ENCODE measurements at places on chromosomes 6 and 20.

GRCh38 chr6:44221291-44221960 lies 2.0 kb upstream of the SLC29A1 start:
- peak; percentile 84 for DNase-seq

DNA sequence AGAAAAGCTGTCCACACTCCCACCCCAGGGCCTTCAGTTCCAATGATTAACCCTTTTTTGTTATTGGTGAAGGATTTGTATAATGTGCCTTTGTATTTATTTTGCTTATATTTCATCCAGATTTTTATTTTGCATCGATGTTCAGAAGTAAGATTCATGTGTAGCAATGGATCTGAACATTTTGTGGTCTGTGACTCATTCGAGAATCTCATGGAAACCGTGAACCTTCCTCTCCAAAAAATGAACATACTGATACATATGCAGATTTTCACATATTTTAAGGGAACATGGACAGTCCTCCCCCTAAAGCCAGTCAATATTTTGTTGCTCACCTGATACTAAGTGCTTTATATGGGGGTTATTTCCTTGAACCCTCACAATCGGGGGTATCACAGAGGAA lies 421.8 kb upstream of the SOX4 start:
- DNase-seq: peak; percentile 3

- no peak for DNase-seq
Measured at GRCh38 chr6:78598966-78599365, 268.4 kb upstream of the IRAK1BP1 start.

- peak; percentile 22 for DNase-seq
Measured at GRCh38 chr20:48866936-48867335, 39.1 kb upstream of the PREX1 start.

DNA sequence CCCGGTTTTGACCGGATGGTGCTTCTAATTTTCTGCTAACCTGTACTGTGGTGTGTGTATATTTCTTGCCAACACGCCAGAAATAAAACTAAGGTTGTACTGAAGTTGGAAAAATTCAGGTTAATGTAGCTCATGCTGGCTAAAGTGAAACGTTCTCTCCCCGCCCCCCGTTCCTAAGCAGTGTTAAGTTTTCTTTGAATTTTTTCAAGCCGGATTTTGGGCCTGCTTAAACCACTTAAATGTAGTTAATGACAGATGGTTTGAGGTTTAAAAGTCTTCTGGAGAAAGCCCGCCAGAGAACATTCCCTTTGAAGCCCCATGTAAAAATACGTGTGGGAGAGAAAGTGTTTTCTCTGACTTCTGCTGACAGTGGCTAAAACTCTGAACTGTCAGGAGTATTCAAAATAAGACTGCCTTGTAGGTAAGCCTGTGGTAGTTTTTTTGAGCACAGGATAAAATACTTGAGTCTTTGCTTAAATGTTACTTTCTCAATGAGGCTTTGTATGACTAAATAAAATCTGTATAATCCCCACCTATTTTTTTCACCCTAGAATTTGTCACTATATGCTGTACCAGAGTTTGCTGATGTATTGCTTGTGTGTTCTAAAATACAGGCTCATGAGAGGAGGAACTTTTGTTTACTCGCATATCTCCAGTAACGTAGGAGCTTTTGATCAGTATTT lies 101.3 kb downstream of the OR2B2 start:
- no peak for DNase-seq

GRCh38 chr6:35487658-35488516 lies 9.0 kb downstream of the TEAD3 start:
- DNase-seq: peak; percentile 77

- DNase-seq: peak; percentile 73
Measured at GRCh38 chr6:128327890-128328289, 192.5 kb downstream of the PTPRK start.

DNA sequence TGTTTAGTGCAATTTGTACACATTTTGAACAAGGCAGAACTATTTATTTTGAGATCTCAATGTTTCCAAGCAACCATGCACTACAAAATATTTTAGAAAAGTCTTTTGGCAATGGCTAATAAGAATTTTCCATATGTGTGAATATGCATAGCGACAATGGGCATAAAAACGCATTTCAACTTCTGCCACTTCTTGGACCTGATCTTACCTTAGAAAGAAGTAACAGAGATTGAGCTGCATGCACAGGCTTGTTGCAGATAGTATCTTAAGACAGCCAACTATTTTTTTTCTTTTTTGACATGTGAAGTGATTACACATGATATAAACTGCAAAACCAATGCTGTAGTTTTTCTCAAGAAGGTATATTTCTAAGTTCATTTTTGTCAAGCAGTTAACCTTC lies 210.4 kb upstream of the PHACTR1 start:
- no peak for DNase-seq

GRCh38 chr6:84492241-84493165 lies 265.1 kb upstream of the CEP162 start:
- no peak for DNase-seq

GRCh38 chr20:53699906-53700305 lies 106.3 kb upstream of the ZNF217 start:
- peak; percentile 75 for DNase-seq

GRCh38 chr6:119517428-119517827 lies 167.9 kb upstream of the MAN1A1 start:
- DNase-seq: no peak

- DNase-seq: no peak
Measured at GRCh38 chr6:5567890-5568289, 306.6 kb downstream of the FARS2 start.

DNA sequence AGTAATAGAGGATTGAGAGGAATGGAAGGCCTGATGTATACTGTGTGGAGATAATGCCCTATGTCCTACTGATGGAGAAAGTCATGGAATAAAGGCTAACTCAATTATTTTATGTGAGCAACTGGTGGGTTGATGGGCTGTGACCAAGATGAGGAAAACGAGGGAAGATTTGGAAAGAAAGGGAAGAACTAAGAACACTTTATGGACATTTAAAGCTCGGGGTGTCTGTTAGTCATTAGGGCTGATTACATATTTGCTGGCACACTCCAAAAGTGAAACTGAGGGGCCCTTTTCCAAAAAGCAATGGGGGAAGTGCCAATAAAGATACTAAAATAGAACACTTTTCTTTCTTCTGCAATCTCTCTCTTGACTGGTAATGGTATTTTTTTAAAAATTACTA lies 439.5 kb downstream of the PLCB1 start:
- DNase-seq: peak; percentile 38

GRCh38 chr6:18488004-18488403 lies 100.9 kb downstream of the RNF144B start:
- no peak for DNase-seq

DNA sequence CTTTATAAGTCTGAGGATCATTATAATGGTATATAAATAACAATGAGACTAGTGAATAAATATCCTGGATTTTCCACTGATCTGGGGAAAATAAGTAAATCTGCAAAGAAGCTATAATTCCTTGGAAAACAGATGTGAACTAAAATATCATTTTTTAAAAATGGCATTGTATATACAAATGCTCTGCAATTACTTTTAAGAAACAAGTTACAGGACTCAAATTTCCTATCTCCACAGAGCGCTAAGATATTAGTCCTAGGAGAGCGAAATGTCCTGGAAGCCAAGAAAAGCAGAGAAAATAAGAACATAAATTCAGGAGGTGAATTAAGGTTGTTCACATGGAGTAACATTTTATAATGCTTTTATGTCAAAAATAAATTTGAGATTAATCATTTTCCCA lies 61.3 kb downstream of the PRKN start:
- DNase-seq: no peak

- DNase-seq: no peak
Measured at GRCh38 chr6:31092769-31093505, 19.4 kb downstream of the C6orf15 start.

DNA sequence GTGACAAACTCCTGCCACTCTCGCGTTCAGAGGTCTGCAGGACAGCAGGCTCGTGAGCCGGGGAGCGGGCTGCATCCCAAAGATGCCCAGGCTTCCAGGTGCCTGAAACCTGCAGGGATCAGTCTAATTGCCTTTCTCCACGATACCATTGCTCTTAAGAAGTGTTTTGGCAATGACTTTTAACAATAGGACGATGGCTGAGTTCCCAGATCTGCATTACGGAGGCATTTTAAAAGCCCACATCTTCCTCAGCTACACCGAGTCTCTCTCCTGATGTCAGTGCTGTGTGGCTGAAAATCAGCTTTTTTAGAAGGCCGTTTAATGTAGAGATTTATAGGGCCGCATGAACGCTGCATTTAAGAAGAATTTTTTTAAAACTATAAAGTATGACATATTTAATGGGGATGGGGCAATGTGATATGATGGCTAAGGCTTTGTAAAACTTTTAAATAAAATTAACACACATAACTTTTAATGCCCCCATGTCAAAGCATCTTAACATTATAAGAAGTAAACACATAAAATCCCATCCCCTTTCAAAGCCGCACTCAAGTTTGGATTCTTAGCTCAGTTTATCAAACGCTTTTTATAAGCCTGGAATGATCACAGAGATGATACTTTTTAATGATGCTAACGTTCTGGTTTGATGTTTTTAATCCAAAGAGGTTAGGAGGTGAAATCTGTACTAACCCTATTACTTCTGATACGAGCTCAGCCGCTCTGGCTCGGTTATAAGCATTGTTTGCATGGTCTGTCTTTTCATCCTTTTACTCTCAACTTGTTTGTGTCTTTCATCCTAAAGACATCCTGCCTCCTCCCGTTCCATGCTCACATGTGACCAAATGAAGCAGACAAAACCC lies 386.0 kb downstream of the SMOC2 start:
- no peak for DNase-seq

DNA sequence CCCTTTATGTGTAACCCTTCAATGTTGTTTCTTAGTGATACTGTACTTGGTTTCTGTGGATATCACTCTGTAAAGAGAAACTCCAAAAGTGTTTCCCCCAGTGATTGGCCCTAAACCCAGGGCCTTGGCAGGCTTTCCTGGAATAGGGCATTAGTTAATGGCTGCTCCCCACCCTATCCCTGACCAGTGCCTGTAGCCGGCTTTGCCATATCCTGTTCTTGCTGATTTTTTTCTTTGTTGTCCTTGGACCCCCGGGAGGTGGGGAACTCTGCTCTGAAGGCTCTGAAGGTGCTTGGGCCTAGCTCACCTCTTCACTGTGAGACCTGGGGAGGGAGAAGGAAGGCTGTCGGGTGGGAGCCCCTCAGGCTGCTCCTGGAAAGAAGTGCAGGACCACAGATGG lies 120.1 kb downstream of the TCP11 start:
- no peak for DNase-seq

DNA sequence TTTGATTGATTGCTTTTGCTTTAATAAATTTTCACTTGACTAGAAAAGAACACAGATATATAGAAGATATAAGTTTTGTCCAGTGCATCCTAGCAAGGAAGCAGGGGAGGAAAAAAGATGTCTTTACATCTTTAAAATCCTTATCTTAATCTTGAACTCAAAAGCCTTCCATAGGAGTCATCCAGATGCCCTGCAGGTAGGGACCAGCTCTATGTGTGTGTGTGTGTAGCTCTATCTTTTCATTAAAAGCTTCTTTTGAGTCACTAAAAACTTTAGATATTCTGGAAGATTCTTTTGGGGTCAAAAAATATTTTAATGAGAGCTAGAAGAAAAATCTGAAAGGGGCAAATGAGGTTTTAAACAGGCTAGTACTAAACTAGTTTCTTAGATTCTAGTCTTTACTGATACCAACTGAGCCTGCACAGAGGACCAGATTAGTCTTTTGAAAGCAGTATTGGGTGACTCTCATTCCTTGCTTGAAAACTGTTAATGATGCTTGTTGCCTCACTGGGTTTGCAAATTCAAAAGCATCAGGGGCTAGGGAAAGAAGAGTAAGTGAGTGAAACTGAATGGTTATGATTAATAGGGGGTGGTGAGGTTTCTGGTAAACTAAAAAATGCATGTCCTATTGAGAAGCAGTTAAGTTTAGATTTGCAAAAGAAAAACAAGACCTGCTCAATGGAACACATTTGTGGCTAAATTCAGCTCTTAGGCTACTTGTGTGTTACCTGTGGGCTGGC lies 40.6 kb upstream of the JAG1 start:
- DNase-seq: no peak

GRCh38 chr6:13811627-13812358 lies 2.6 kb downstream of the MCUR1 start:
- DNase-seq: peak; percentile 20

GRCh38 chr6:108716801-108717791 lies 131.1 kb upstream of the ARMC2 start:
- DNase-seq: no peak

DNA sequence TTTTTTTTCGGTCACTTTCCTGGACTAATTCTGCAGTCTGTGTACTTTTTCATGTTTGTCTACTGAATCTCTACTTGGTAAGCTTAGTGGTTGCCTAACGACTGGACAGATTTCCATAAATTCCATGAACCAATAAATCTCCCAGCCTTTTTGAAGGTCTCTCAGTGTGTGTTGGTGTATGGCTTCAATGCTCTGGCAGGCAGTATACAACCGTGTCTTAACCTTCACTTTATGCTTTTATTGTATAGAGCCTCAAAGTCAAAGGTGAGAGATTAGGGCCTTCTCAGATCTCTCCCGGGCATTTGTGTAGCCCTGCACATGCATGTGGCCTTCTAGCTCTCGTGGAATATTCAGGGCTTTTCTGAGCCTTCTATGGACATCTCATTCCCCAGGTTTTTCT lies 14.3 kb upstream of the CMTR1 start:
- no peak for DNase-seq

DNA sequence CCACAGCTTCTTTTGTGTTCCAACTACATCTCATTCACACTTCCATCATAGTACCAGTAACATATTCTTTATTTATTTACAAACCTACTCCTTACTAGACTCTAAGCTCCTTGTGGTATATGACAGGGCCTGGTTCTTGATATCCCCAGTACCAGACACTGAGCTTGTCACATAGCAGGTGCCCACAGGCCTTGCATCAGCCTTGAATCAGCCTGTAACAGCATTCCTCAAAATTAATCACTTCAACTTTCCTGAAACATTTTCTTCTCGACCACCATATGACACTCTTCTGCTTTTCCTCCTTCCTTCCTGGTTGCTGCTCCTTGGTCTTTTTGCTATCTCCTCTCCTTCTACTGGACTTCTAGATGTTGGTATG lies 24.7 kb upstream of the SRPK1 start:
- DNase-seq: no peak

- DNase-seq: peak; percentile 38
Measured at GRCh38 chr6:3887150-3887700, 38.1 kb downstream of the FAM50B start.

GRCh38 chr20:51811042-51811355 lies 8.7 kb upstream of the SALL4 start:
- DNase-seq: no peak

DNA sequence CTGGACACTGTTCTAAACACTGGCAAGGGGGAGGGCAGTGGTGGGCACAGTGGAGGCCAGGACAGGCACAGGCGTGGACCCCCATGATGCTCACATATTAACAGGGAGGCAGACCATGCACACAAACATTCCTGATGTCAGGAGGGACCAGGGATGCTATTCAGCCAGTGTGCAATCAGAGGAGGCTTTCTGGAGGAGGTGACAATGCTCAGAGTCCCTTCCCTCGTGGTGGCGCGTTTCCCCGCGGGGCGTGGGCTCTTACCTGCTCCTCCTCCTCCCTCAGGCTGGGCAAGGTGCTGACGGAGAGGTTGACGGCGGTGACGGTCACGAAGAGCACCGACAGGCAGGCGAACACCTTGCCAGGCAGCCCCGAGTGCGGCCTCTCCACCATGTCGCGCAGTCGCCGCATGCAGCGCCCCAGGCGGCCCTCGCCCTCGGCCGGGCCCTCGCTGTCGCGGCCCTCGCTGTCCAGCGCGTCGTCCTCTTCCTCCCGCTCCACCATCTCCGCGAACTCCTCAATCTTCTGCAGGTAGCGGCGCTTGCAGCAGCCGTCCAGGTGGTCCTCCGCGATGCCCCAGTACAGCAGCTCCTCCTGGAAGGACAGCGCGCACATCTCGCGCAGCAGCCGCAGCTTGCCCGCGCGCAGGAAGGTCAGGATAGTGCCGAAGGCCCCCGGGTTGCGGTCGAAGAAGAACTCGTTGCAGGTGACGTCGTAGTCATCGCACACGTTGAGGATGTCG lies 13.4 kb downstream of the KCNG1 start:
- no peak for DNase-seq

Data from suppressor macrophage (primary cell).